Progenitor cell of endocrine pancreas (in vitro differentiated cells): ENCODE measurements at places on chromosomes 11 and 22.
A peak's percentile ranks its signal among the peaks of the same experiment; 100 is the strongest.

GRCh38 chr11:118785362-118785761 is 5.6 kb downstream of the DDX6 start:
- no peak for DNase-seq

GRCh38 chr11:78925387-78925786 is 350.7 kb upstream of the NARS2 start:
- no peak for DNase-seq

- DNase-seq = no peak
These were observed 52.5 kb downstream of the RRAS2 start for GRCh38 chr11:14306481-14306880.

- DNase-seq = no peak
These were observed 44.1 kb upstream of the E2F8 start for GRCh38 chr11:19284881-19285280.

DNA sequence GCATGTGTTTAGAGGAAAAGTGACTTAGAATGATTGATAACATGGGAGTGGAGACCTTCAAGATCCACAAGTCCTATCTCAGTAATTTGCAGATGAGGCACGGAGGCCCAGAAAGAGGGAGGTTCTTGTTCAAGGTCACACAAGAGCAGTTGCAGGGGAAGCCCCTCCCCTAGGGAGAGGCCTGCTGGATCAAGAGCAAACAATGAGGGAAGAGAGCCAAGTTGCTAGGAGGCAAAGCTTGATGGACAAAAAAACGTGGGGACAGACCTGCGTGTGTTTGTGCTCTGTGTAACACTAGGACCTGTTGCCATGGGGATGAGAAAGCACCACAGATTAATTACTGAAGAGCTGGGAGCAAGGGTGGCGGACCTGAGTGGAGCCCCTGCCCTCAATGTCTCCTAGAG is 6.4 kb upstream of the MFRP start:
- DNase-seq = no peak

GRCh38 chr11:1496091-1496760 is 9.6 kb upstream of the MOB2 start:
- DNase-seq = no peak

- no peak for DNase-seq
These were observed 27.5 kb downstream of the TBC1D22A start for GRCh38 chr22:46789992-46790391.

- DNase-seq = no peak
These were observed 39.5 kb upstream of the ADA2 start for GRCh38 chr22:17258788-17259148.

GRCh38 chr11:120912504-120912903 is 111.4 kb upstream of the TBCEL start:
- DNase-seq = no peak

DNA sequence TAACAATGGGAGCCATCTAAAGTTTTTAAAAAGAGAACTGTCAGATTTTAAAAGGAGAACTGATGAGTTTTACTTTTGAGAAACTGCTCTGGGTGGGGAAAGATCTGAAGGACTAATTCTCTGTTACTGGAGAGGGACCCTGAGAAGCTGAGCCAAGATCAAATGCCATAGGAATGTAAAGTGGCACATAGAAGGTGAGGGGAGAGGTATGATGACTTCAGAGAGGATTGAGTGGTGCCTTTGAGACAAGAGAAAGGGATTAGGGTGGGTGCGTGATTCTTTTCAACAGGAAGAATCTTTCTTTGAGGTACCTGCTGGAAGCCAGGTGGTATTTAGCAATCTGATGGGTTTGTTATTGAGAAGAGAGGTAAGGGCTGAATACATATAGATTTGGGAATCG is 9.0 kb downstream of the CRKL start:
- DNase-seq = no peak

DNA sequence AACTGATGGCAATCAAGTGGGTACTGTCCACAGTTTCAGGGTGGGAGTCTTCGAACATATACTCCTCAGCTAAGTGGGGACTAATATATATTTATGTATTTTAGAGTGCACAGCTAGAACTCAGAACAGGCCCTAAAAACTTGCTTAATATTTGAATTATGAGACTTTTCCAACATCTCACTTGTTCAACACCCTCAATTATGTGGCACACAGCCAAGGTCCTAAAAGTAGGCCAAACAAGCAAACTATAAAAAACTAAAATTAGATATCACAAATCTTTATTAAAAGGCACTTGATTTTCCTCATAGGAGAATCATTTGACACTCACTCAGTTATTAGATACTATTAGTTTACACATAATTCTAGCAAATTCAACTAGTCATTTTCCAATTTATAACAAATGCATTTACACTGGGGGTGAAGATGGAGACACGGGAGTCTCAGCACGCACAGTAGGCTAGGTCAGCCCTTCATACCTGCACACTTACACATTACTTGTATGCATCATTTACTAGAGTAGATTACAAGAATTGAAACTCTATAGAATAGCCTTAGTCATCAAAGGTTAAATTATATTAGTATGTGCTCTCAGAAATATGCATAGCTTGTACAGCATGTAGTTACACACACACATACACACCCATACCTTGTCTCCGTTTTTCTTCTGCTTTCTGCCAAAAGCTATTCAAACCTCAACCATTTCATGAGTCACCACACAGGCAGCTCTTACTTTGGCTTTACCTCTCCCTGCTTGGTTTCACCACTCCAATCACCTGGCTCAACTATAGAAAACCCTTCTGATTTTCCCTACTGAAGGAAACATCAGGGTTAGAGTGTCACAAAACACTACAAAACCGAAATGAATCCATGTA is 171.5 kb downstream of the SBF2 start:
- DNase-seq = no peak

DNA sequence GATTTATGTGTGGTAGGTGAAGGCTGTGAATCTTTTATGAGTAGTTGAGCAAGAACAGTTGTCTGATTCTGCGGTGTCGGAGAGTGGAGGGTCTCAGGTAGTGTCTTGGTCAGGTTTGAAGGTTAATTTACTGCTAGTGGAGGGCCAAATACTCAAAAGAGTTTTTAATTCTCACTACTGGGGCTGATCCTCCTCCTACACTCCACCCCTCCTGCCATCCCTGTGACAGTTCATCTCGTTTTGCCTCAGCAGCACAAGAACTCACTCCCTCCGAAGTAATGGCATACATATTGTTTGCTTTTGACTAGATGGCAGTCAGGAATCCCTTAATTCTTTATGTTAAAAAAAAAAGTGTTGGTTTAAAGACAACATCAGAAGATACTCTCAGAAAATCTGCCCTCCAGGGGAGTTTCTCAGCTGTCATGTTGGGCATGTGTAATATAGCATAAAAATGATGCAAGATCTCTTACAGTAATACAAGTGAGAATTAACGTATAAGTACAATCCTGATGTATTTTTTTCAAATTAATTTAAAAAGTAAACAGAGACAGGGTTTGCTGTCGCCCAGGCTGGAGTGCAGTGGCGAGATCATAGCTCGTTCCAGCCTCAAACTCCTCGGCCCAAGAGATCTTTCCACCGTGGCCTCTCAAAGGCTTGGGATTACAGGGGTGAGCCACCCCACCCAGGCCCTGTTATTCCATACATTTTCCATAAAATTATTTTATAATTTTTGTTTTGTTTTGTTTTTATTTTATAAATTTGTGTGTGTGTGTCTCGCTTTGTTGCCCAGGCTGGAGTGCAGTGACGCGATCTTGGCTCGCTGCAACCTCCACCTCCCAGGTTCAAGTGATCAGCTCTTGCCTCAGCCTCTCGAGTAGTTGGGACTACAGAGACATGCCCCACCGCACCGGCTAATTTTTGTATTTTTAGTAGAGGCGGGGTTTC is 1.3 kb downstream of the FAR1 start:
- DNase-seq = no peak

DNA sequence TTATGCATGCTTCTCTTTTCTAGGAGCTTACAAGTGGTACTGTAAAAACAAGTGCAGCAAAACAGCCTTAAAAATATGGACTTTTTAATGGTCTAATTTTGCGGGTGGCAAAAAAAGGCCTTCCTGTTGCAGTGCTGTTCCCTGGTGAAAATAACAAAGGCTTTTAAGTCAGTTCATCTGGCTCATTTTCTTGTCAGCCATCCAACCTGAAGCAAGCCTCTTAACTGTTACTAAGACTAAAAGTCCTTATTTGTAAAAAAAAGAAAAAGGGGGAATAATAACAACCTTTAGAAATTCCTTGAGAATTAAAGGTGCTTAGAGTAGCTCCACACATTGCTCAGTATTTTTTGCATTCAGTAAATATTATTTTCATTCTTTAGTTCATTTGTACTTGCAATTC is 200.5 kb upstream of the CHORDC1 start:
- DNase-seq = no peak

DNA sequence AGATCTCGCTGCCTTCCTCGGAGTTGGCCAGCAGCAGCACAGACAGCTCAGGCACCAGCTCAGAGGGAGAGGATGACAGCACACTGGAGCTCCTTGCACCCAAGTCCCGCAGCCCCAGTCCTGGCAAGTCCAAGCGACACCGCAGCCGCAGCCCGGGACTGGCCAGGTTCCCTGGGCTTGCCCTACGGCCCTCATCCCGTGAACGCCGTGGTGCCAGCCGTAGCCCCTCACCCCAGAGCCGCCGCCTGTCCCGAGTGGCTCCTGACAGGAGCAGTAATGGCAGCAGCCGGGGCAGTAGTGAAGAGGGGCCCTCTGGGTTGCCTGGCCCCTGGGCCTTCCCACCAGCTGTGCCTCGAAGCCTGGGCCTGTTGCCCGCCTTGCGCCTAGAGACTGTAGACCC is 6.4 kb downstream of the PLA2G3 start:
- DNase-seq = no peak

DNA sequence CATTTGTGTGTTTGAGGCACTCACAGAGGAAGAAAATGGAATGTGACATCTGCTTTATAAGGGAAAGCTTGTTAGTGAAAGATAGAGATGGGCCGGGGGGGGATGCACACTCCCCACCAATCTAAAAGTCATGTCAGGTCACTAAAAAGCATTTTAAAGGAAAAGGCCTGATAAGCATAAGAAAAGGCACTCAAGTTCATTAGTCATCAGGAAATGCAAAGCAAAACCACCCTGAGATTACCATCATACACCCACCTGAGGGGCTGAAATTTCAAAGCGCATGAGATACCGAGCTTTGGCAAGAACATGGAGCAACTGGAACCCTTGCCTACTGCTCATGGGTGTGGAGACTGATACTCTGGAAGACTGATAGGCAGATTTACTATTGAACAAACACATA is 77.9 kb upstream of the ANO1 start:
- DNase-seq = no peak

- DNase-seq = no peak
These were observed 12.5 kb upstream of the SYT12 start for GRCh38 chr11:67010296-67010905.

- peak; percentile 67 for DNase-seq
These were observed 3.4 kb downstream of the TSPAN32 start for GRCh38 chr11:2305140-2305778.

DNA sequence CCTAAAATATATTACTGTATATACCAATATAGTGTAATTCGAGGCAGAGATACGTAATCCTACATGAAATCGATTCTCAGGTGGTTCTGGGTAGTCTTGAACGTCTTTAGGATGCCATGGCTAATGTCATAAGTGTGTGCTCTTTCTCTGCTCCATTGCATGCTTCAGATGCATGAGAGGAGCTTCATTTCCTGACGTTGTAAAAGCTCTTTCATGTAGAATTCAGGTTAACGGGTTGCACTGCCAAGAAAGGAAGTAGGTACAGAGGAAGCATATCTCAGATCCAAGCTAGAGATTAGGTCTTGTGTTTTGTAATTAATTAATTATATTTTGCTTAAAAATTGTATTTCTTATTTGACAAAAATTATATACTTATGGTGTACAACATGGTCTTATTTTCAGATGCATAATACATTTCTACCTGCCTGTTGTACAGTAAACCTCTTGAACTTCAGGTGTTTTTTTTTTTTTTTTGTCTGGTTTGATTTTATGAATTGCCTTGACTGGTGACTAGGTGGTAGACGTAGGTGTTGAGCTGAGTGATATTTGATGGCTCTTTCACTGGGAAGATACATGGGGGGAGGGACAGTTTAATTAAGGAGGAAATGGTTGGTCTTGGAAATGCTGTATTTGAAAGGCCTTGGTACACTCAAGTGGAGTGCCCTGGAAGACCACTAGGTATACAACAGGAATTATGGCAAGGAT is 9.3 kb downstream of the NUP50 start:
- no peak for DNase-seq

- no peak for DNase-seq
These were observed 35.2 kb upstream of the TRIM29 start for GRCh38 chr11:120173019-120173705.

DNA sequence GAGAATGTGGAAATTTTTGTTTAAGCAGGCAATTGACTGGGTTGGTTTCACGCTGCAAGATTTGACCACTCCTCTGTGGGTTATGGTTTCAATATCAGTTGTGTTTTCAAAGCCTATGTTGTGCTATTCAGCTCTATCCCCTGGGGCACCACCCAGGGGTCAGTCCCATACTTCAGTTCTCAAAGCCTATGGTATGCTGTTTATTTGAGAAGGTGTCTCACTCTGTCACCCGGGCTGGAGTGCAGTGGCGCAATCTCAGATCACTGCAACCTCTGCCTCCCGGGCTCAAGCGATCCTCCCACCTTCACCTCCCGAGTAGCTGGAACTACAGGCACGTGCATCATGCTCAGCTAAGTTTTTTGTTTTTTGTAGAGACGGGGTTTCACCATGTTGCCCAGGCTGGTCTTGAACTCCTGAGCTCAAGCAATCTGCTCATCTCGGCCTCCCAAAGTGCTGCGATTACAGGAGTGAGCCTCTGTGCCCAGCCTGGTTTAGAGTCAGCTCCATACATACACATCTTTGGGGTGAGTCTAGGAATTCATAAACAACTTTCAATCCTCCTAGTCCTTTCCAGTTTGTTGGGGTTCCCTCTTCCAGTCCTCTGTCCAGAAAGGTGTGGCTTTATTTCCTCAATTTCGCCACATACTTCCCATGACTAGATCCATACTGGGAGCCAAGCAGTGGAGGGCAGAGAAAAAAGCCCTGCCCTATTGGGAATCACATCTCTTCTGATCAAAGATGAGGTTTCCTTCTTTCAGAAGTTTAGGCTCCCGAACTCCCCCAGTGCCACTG is 35.0 kb upstream of the MAPK1 start:
- no peak for DNase-seq

- no peak for DNase-seq
These were observed 15.5 kb downstream of the EFCAB6 start for GRCh38 chr22:43796567-43796966.

DNA sequence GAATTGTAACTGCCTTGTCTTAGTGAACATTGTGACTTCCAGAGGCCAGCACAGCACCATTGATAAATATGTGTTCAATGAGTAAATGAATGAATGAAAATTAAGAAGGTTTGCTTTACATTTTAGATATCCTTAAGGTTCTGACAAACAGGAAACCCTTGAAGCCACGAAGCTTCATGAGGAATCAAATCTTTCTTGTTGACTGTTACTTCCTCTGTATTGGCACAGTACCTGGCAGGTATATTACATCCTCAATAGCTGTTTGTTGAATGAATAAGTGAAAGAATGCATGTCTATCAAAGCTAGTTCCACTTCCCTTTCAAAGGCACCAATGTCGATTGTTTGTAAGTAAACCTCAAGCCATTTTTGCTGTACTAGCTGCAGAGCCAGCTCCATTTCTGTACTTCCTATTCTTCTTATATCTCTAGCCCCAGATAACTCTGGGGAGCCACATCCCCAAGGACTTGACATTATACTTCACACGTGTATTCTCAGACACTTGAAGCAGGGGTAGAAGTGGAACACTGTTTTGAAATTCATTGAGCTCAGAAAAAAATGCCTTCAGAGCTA is 140.3 kb upstream of the RAG2 start:
- no peak for DNase-seq
